ENCODE measurements at places on chromosomes 3 and 15. TPM values are rescaled to one million over a fixed set of nuclear protein-coding genes. Genes with fewer than 3 reads are reported as not detected.

THSD4 gene
- total RNA-seq, result 35.2 TPM

DUOXA1 gene
- not detected for total RNA-seq

THAP10 gene
- total RNA-seq, result 3.3 TPM

STRIT1 gene
- total RNA-seq, result not detected

ADAMTS7 gene
- 6.6 TPM for total RNA-seq

COL6A5 gene
- not detected for total RNA-seq

PGBD4 gene
- 1.1 TPM for total RNA-seq

PCLAF gene
- 49.8 TPM for total RNA-seq

TTLL13 gene
- total RNA-seq, result 0.04 TPM

FURIN gene
- total RNA-seq, result 73.1 TPM

BDH1 gene
- 3.8 TPM for total RNA-seq

C3orf49 gene
- total RNA-seq, result not detected

ARNT2 gene
- total RNA-seq, result under 0.01 TPM

SCAMP5 gene
- total RNA-seq, result 3.5 TPM

LIPH gene
- total RNA-seq, result 0.07 TPM

SLC28A1 gene
- not detected for total RNA-seq

GOLIM4 gene
- 58.9 TPM for total RNA-seq

CPNE9 gene
- not detected for total RNA-seq

LOXL1 gene
- total RNA-seq, result 4.4 TPM

CSTA gene
- not detected for total RNA-seq

PSTPIP1 gene
- total RNA-seq, result 1.0 TPM

HIGD2B gene
- total RNA-seq, result 0.07 TPM

GOLGA6L10 gene
- 0.92 TPM for total RNA-seq

SCG5 gene
- total RNA-seq, result 0.92 TPM

RHCG gene
- total RNA-seq, result not detected

GHSR gene
- total RNA-seq, result not detected

TRA2B gene
- total RNA-seq, result 333 TPM

RTP3 gene
- total RNA-seq, result 0.07 TPM

GABPB1 gene
- total RNA-seq, result 131 TPM

HAUS2 gene
- 37.9 TPM for total RNA-seq

FETUB gene
- not detected for total RNA-seq

FBXL22 gene
- 0.11 TPM for total RNA-seq

Measured in pulmonary artery endothelial cell (primary cell).